ENCODE measurements at places on chromosomes 5 and 9.

GRCh38 chr5:31197183-31197582 lies 3.7 kb downstream of the CDH6 start:
- DNase-seq, result no peak

GRCh38 chr9:119349351-119349825 lies 19.8 kb downstream of the BRINP1 start:
- no peak for DNase-seq

DNA sequence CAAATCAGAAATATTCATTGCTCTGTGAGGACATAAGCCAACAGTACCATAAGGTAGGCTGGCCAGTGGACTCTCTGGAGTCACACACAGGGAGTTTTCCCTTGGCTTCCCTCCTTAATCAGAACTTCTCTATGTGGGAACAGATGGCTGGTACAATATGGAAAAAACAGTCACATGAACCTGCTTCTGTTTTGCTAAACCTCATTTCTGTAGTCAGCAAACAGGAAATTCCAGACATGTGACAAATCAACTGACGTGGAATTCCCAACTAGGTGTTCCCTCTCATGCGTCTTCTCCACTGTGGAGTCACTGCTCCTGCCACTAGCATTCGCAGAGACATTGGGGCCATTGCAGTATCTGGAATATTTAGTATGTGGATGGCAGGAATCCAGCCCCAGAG lies 617.6 kb downstream of the KIF4B start:
- no peak for DNase-seq

- no peak for DNase-seq
Observed at GRCh38 chr5:68730220-68730978, 363.4 kb upstream of the SLC30A5 start.

GRCh38 chr9:29976981-29977380 lies 2403.7 kb upstream of the C9orf72 start:
- no peak for DNase-seq

DNA sequence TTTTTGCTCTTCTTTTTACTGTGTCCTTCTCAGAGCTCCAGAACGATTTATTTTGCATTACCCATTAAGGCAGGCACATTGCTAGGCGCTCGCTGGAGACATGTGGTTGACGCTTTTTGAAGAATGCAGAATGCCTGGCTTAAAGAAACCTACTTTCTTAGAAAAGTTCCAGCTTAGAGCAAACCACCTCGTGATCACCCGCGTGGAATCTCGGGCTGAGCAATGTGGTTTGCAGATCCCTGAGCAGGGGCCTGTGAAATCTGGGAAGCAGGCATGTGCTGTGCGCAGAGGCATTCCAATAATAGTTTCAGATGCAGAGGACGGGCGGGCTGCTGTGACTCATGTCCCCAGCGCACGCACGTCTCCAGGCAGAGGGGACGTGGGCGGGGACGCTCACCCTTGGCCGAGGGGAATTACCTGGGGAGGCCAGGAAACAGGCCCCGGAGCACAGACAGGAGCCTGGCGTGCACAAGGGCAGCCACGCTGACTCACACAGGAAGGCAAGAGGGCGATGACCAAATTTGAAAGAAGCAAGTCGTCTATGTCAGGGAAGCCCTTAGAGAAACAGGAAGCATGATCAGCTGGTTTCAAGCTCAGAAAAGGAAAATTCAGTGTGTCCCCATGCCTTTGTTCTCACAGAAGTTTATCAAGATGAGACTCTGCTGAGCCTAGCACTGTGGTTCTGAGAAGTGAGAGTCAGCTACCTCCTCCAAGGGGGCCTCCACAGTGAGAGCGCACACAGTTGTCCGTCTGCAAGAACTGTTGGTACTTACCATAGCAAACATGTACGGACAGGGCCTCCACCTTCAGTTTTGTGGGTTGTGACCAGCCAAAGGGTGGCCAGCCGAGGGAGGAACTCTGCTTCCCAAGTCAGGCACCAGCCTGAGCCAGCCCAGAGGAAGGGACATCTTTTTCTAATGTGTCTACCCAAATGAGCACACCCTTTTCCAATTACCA lies 218.6 kb downstream of the PIK3R1 start:
- peak; percentile 94 for DNase-seq

GRCh38 chr9:133631111-133631510 lies 5.1 kb upstream of the DBH start:
- no peak for DNase-seq

DNA sequence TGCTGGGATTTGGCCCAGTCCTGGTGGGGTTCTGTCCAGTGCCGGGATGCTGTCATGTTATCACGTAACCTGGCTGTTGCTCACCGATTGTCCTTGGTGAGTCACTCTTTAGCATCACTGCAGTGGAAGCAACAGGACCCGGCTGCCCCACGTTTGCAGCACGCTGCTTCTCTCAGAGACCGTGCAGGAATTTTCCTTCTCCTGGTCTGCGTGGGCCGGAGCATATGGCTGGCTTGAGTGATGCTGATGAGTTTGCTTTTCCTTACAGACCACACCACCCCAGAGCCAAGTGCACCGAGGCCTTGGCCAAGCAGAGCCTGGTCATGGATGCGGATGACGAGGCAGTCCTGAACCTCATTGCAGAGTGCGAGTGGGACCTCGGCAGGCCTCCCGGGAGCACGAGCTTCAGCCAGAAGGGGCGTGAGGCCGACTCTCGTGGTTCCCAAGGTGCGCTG lies 21.4 kb downstream of the CEP72 start:
- no peak for DNase-seq

DNA sequence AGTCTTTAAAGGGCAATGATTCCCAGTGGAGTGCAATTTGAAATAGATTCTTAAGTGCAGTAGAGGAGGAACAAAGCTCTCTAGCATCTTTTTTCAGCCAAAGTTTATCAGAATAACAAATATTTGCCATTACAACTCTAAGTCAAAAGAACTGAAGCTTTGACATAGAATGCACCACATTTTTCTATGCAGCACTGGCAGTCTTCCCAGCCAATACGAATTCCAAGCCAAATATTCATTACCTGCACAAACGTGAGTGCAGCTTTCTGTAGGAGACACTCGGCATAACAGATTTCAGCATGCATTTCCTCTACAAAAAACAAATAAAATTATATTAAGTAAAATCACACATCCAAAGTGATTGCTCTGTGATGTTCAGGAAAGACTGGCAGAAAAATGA lies 103.4 kb downstream of the TTC39B start:
- DNase-seq, result no peak

- no peak for DNase-seq
Observed at GRCh38 chr9:116701940-116702642, 15.0 kb downstream of the TRIM32 start.

DNA sequence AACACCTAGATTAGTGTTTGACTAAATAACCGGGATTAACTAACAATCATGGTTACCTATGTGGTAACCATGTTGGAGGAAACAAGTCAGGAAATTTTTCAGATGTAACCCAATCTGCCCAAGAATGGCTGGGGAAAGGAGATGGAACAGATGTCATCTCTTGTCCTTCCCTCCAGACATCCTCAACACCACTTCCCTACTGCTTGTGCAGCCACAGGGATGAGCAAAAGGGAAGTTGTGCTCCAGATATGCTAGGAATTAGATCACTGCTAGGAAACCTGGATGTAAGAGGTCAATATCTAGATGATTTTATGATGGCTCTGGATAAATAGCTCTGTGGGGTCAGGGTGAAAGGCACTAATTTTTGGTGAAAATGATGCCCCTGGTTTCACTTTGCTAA lies 61.3 kb upstream of the ELL2 start:
- no peak for DNase-seq

- no peak for DNase-seq
Observed at GRCh38 chr9:1267141-1267570, 217.0 kb downstream of the DMRT2 start.

GRCh38 chr5:66960369-66961137 lies 236.0 kb downstream of the CD180 start:
- DNase-seq, result no peak

- DNase-seq, result no peak
Observed at GRCh38 chr5:142872795-142873194, 102.6 kb downstream of the ARHGAP26 start.

- no peak for DNase-seq
Observed at GRCh38 chr5:146624179-146624578, 108.2 kb upstream of the GPR151 start.

- no peak for DNase-seq
Observed at GRCh38 chr9:78566521-78566920, 269.6 kb downstream of the PSAT1 start.

GRCh38 chr5:19713740-19714139 lies 274.3 kb downstream of the CDH18 start:
- DNase-seq, result no peak

DNA sequence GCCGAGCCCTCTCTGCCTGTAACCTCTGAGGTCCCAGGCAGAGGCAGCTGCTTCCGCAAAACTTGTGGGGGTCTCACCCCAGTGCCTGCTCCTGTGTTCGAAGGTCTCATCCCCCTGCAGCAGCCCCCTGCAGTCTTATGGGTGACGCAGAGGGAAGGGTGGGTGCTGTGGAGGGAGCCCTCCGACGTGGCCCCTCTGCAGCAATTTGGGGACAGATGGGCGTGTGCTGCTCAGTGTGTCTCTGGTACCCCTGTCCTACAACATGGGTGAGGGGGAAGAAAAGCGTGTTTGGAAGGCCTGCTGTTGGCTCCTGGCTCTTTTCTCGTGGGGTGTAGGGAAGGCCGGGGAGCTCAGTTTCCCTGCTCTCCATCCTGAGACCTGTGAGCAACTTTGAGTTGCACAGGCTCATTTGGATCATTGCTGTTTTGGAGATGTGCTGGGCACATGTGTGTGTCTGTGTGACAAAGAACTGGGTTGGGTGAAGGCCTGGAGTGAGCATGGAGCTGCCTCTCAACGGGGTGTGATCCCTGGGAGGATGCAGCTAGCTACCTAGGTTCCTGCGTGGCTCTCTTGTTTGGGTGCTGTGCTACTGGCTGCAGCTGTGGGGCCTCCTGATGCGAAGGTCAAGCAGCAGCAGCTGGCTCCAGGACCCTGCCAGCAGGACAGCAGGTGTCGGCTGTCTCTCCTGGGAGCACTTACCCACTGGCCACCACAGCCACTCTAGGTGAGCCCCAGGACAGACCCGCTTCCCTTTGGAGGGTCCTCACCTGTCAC lies 179.6 kb upstream of the PITX1 start:
- no peak for DNase-seq
